Stimulated activated CD4-positive, alpha-beta T cell treated with anti-CD3 and anti-CD28 coated beads, Interleukin-15, amount 100 ng/mL, for 1 hour (primary cell): ENCODE measurements at places on chromosomes 6 and 20.

DNA sequence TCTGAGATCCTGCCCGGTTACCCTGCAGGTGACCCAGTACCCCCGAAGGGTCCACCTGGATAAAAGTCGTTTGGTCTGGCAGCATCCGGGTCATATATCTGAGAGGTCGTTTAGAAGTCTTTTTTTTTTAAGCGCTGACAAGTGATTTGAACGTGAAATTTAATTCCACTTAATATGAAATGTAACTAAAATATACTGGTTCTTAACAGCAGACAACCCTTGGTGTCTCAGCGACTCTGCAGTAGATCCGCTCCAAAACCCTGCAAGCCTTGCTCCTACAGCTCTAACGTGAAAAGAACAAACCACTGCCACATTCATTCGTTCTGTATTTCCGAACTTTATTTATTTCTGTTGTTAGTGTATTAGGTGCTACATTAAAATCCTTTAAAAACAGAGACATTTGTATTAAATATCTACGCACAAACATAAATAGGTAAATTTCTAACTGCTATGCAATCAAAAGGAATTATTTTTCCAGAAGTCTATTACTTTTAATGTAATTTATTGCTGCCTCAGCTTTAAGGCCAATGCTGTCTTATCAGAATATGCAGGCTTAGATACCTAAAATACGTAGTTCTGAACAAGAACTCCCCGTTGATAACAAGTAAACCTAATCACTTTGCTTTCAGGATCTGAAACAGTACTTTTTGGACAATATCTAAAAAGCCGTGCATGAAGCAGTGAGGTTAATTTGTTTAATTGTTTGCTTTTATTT is 33.5 kb upstream of the TCF21 start:
- no peak for DNase-seq

DNA sequence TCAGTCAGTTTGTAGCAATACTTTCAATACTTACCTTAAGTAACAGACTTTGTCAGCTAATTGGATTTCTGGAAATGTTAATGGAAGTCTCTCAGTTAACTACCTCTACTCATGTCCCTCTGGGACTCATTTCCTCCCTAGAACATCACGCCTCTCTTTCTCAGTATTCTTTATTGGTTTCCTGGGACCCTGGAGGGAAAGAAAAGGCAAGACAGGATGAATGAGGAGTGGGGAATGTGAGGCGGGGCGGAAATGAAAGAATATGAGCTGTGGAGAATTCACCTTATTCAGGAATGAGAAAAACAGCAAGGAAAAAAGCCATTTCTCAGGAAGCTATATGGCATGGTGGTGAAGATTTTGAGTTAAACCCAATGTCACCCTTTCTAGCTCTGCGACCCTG is 62.7 kb downstream of the ANKS1A start:
- no peak for DNase-seq

DNA sequence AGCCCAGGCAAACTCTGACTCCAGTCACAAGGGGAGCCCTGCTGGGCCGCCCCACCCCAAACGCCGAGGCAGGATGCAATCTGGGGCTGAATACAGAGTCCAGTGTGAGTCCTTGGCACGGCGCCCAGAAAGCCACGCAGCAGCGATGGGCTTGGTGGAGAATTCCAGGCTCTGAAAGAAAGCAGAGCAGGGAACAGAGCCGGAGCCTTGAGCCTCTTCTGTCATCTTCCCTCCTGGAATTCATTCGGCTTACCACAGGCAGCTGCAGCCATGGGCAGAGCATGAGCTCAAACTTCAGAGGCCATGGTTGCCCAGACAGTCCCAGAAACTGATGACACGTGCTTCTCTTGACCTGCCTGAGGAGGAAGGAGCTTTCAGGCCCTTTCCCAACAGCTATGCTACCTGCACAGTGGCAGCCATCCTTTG is 441.1 kb upstream of the JARID2 start:
- DNase-seq: no peak

GRCh38 chr6:149122850-149123821 is 194.4 kb upstream of the TAB2 start:
- DNase-seq: no peak

GRCh38 chr6:13604546-13605416 is 10.4 kb upstream of the NOL7 start:
- DNase-seq: no peak
